Activated CD4-positive, alpha-beta T cell treated with anti-CD3 and anti-CD28 coated beads for 4 hours (primary cell): ENCODE measurements at places on chromosomes 7 and 10.

- no peak for DNase-seq
Measured at GRCh38 chr10:107557916-107558315, 393.4 kb upstream of the SORCS1 start.

GRCh38 chr7:151366880-151367222 lies 25.2 kb downstream of the NUB1 start:
- DNase-seq = no peak

DNA sequence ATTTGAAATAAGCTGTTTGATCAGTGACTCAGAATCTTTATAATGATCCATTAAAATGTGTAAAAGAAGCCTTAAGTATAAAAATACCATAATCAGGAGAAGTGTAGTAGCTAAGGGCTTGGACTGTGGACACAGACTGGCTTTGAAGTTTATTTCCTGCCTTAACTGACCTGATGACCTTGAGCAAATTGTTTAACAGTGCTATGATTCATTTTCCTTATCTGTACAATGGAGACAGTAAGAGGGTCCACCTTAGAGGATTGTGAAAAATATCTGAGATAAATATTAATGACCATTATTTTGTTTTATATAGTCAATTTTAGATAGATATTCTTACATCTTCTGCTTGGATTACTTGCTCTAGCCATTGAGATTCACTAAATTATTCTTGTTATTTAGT lies 13.3 kb upstream of the RPA3 start:
- no peak for DNase-seq

DNA sequence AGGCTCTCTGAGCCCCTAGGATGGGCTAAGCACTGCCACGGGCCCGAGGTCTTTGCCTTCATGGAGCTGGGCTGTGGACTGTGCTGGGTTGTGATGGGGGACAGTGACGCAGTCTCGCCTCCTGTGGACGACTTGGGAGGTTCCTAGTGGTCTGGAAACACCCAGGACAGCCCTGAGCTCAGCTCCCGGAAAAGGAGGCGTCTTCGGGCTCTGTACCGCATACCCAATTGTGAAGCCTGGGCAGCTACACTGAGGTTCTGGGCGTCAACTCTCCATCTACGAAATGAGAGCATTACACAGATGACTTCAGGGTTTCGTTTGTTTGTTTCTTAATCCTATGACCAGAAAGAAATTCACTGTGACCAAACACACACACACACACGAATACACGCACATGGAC lies 79.6 kb upstream of the KAT6B start:
- DNase-seq = no peak

GRCh38 chr7:101882595-101883564 lies 65.5 kb downstream of the CUX1 start:
- no peak for DNase-seq

DNA sequence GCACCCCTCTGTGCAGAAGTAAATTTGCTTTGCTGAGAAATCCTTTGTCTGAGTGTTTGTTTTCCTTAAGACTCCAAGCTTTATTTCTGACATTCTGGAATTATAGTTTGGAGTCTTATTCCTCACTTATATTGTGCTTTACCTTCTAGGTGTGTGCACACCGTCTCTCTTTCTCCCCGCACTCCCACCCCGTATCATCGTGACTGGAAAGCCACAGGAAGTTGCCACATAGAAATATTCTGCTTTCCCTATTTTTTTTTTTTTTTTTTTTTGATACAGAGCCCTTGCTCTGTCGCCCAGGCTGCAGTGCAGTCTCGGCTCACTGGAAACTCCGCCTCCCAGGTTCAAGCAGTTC lies 109.5 kb downstream of the PHF14 start:
- no peak for DNase-seq

GRCh38 chr10:120719333-120719732 lies 131.8 kb upstream of the WDR11 start:
- DNase-seq = no peak
